ENCODE measurements at places on chromosomes 7 and 10.

DNA sequence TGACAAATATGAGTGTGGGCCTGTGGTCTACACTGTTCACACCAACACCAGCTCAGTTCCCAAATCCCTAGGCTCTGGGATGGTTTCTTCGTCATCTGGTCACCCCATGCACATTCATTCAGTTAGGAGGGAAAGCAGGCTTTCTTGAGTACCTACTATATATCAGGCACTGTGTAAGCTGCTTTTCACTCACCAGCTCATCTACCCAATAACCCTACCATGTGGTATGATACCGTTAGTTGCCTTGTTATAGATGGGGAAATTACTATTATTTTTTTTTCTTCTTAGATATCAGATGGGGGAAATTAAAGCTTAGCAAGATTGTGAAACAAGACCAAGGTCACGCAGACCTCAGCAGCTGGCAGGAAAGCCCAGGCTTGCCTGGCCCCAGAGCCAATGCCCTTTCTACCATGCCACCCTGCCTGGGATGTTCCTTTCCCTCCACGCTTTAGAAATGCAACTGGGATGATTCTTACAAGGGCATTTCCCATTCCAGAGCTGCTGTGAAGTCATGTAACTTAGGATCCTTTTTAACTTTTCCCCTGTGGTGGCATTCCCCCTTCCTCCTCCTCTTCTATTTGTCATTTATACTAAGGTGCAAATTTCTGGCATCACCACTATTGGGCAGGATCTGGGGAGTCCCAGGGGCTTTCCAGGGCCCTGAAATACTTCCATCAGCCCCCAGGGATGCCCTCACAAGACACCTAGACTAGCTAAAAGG lies 93.1 kb upstream of the EFCAB10 start:
- DNase-seq = no peak

- no peak for DNase-seq
Observed at GRCh38 chr7:37944737-37945054, 24.3 kb downstream of the EPDR1 start.

GRCh38 chr10:4306871-4307270 lies 519.1 kb upstream of the AKR1E2 start:
- no peak for DNase-seq

GRCh38 chr10:71812913-71813590 lies 38.0 kb downstream of the PSAP start:
- no peak for DNase-seq

GRCh38 chr7:30598121-30598876 lies 3.6 kb downstream of the GARS1 start:
- DNase-seq = no peak

DNA sequence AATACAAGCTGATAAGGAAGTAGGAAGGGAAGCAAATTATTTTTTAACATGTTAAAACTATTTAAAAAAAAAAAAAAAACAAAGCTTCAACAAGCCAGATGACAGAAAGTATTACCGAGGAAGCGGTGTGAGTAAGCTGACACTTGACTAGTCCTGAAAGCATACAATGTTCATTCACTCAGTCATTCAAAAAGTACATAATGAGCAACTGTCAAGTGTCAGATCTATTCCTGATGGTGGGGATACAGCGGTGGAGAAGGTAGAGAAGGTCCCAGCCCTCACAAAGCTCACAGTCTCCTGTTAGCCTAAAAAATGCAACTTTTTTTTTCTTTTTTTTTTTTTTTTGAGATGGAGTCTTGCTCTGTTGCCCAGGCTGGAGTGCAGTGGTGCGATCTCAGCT lies 40.0 kb downstream of the RAPGEF5 start:
- no peak for DNase-seq

GRCh38 chr10:103819493-103819892 lies 35.9 kb downstream of the SH3PXD2A start:
- DNase-seq = no peak

GRCh38 chr10:124144536-124144935 lies 51.1 kb upstream of the CHST15 start:
- DNase-seq = no peak

DNA sequence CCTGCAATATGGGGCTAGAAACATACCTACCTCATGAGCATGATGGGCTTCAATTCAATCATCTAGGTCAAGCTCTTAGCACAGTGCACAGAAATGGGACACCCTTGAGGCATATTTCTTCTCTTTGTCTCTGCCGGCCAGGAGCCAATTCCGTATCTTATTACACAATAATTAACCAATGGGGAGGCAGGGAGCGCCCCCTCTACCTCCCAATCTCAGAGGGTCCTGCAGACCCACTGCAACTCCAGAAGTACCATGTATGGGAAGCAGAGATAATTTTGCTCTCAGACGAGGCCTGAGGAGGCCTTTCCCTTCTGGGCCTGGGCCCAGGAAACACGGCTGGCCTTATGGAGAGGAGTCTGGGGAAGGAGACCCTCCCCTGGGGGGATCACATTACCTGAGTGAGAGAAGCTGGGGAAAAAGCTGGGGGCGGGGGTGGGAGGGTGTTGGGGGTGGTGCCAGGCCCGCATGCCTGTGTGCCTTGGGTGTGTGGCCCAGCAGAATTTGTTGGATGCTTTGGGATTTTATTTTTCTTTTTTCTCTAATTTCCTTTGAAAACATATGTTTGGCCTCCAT lies 155.5 kb downstream of the UBE2H start:
- no peak for DNase-seq

All from activated CD4-positive, alpha-beta T cell treated with anti-CD3 and anti-CD28 coated beads, Interleukin-2, amount 50 U/mL, for 1 hour (primary cell).